ENCODE measurements at places on chromosomes 2 and 18.

DNA sequence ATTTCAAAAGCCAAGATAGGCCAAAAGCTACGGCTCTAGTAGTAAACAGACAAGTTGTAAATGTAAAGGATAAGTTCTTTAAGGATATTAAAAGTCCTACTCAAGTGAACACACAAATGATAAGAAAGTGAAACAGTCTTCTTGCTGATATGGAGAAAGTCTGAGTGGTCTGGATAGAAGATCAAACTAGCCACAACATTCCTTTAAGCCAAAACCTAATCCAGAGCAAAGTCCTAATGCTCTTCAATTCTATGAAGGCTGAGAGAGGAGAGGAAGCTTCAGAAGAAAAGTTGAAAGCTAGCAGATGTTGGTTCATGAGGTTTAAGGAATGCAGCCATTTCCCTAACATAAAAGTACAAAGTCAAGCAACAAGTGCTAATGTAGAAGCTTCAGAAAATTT lies 111.7 kb upstream of the ZEB2 start:
- DNase-seq = no peak

DNA sequence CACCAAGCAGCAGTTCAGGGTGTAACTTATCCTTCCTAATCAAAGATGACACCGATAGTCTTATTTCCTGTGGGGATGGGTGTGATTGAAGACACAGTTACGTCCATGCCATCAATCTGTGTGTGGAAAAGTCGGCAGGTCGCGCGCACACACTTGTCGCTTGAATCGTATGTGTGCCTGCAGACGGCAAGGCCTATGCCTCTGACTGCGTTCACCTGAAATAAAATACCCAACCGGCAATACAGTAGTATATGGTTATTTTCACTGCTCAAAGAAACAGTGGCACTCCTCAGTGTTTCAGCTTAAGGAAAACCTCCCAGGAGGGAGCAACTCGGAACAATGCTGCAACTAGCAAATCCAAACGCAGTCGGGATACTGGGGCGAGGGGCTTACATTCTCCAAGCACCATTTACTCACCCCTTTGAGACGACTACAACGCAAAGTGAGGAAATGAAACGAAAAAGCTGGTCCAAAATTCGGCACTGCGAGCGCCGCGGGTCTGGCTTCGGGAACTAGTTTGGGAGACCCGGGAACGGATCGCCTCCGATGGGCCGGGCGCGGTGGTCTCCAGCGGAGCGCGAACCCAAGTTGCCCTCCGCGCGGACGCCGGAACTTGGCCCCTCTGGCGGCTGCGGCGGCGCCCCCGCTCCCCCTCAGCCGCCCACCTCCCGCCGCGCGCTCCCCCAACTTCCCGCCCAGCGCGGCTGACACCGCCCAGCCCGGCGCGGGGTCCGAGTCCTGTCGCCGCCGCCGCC lies 675 bp downstream of the PRKD3 start:
- no peak for DNase-seq

GRCh38 chr2:168686452-168687191 lies 115.8 kb upstream of the NOSTRIN start:
- DNase-seq = no peak

DNA sequence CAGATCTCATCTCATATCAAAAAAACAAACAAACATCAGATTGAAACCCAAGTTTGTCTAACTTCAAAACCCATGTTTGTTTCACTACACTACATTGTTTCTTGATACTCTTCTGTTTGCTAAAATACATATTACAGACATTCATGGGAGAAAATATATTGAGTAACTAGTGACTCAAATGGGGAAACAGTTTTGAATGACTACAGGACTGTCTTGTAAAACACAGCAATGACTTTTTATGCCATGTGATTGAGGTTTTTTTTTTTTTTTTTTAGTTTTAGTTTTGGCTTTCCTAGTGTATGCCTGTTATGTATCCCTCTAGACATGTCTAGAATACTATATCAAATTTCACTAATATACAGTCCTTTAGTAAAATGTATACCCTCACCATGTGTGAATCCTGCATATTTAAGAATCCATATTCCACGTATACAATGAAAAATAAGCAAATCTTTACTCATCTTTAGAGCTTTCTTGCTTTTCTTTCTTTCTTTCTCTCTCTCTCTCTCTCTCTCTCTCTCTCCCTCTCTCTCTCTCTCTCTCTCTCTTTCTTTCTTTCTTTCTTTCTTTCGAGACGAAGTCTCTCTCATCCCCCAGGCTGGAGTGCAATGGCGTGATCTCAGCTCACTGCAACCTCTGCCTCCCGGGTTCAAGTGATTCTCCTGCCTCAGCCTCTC lies 46.6 kb upstream of the SERTAD2 start:
- DNase-seq = no peak

GRCh38 chr2:64442801-64443429 lies 11.0 kb upstream of the LGALSL start:
- DNase-seq = no peak

DNA sequence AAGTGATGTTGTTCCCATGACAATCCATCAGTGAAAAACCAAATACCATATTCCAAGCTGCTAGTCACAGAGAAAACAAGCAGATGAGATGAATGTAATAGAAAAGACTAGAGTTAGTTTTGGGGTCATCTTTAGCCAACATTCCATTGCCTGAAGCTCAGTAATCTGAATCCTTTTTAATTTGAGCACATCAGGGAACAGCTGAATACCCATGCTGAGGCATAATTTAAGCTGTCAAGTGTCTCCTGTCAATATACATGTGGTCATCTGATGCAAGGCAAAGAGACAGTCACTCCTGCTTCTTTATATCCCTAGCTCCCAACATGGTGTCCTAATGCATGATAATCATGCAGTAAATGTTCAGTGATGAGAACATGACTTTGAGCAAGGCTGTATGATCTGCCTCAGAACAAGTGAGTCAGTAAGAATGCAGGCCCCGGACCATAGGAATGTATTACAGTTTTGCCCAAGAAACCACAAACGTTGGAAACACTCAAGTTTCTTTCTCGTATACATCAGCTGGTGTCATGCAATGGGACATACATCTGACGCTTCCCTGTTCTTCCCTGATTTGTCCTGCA lies 48.0 kb downstream of the CDK15 start:
- peak; percentile 75 for DNase-seq

DNA sequence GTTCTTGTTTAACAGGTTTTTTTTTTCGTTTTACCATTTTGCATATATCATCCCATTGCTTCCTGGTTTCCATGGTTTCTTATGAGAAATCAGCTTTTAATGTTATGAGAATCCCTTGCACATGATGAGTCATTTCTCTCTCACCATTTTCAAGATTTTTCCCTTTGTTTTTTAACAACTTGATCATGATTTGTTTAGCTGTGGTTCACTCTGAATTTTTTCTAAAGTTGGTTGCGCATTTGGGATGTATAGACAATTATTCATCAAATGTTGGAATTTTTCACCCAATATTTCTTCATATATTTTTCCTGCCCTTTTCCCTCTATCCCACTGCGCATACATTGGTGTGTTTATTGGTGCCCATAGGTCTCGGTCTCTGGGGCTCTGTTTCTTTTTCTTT lies 42.4 kb upstream of the BIN1 start:
- DNase-seq = peak; percentile 63

DNA sequence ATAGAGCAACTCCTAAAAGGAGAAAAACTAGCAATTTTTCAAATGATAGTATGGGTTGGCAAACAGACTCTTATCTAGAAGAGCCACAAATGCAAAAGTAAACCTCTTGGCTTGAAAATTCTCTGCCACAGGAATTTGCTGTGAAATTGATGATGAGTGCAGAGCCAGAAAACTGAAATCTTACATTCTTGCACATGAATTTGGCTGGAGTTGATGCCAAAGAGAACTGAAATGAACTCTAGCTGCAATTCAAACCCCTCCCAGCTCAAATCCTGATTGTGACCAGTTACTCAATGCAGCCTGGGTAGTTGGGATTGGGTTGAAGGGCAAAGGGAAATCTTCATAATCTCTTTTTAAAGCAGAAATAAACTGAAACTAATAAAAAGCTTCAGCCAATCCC lies 266.6 kb downstream of the PDE11A start:
- no peak for DNase-seq

- DNase-seq = no peak
Measured at GRCh38 chr2:216206821-216207220, 97.7 kb downstream of the XRCC5 start.

DNA sequence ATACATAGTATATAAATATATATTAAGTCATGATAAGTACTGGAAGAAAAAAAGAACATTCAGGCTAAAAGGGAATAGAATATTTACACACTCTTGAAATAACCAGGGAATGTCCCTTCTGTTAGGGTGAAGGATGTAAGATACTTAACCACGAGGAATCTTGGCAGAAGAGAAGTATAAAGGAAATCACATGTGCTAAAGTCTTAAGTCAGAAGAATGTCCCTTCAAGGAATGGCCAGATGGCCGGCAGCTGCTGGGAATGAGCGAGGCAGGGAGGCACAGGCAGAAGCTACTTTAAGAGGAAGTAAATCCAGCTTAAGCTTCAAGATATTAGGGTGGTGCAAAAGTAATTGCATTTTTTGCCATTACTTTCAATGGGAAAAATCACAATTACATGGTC lies 5.5 kb downstream of the CCDC102B start:
- no peak for DNase-seq

Data from keratinocyte (primary cell).